ENCODE measurements at places on chromosomes 16 and 17.

DNA sequence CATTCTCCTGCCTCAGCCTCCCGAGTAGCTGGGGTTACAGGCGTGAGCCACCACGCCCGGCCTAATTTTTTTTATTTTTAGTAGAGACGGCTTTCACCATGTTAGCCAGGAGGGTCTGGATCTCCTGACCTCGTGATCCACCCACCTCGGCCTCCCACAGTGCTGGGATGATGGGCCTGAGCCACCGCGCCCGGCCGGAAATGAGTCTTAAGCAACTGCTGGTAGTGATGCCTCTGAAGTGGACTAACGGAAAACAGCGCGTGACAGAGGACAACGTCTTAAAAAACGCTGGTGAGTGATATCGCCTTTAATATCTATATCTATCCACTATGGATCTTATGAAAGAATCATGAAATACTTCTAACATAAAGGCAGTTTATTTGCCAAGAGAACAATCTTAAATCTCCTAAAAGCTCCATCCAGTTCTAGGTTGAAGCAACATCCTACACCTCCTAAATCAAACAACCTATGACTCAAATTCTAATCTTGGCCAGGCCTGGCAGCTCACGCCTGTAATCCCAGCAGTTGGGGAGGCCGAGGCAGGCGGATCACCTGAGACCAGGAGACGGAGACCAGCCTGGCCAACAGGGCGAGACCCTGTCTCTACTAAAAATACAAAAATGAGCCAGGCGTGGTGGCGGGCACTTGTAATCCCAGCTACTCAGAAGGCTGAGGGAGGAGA is 69.8 kb downstream of the NXN start:
- no peak for DNase-seq

DNA sequence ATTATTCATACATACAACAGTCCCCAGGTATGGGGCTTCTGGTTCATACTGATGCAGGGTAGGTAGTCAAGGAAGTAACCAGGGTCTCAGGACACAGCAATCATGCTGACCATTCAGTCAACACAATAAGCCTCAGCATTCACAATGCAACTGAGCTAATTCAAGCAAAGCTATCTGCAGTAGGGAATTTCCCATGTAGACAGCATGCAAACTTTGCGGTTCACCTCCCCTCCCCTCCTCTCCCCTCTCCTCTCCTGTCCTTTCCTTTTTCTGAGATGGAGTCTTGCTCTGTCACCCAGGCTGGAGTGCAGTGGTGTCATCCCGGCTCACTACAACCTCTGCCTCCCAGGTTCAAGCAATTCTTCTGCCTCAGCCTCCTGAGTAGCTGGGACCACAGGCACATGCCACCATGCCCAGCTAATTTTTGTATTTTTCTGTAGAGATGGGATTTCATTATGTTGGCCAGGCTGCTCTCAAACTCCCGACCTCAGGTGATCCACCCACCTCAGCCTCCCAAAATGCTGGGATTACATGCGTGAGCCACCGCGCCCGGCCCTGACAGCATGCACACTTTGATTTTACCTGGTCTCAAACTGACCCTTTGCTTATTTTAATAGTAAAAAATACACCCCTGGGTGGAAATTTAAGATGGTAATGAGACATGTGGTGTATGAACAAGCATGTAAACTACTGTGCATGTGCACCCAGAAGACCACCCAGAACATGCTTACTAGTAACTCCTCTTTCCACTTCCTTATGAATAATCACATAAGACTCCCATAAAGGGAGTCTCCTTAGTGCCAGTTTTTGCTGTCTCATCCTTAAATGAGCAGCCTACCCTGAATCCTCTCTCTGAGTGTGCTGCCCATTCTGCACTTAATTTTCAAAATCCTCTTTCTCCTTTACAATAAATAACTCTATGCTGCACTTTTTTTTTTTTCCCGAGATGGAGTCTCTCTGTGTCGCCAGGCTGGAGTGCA is 9.3 kb upstream of the RNF135 start:
- DNase-seq: peak; percentile 16

DNA sequence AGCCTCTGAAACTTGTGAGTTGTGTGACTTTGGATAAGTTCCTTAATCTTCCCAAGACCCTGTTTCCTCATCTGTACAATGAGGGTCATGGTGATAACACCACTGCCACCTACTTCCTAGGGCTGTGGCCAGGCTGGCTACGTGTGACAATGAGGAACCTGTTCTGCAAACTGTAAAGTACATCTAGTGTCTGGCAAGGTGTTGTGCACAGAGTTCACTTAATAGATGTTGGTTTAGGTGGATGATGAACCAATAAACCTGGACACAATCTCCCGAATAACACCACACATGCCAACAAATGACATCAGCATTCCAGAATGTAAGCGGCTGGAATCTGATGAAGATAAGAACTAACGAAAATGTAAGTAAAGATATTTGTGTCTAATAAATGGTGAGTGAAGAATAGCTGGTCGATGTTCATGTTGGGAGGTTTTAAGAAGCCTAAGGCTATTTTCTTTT is 82.3 kb downstream of the MARCHF10 start:
- no peak for DNase-seq

- no peak for DNase-seq
Observed at GRCh38 chr17:49633250-49633649, 44.6 kb downstream of the SPOP start.

Data from adipocyte (in vitro differentiated cells).